ENCODE measurements at places on chromosomes 3 and 15.

- no peak for DNase-seq
Observed at GRCh38 chr3:142623194-142623593, 27.0 kb downstream of the PLS1 start.

DNA sequence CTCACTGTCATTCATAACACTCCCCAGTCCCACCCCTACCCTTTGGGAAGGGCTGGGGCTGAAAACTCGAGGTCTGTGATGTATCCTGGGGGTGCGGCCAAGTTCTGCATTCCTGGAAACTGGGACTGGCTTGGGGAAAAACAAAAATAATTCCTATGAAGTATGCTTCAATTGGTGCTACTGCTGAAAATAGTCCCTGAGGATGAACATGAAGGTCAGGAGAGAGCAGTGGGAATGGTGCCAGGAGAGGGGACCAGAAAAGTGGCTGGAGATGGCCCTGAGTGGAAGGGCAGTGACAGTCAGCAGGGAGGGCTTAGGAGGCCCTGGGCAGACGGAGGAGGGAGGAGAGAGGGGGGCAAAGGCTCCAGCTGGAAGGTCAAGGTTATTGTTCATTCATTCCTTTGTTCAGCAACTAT, 4.8 kb upstream of the ISLR start:
- DNase-seq: no peak

- no peak for DNase-seq
Observed at GRCh38 chr3:42175386-42176240, 84.5 kb downstream of the TRAK1 start.

DNA sequence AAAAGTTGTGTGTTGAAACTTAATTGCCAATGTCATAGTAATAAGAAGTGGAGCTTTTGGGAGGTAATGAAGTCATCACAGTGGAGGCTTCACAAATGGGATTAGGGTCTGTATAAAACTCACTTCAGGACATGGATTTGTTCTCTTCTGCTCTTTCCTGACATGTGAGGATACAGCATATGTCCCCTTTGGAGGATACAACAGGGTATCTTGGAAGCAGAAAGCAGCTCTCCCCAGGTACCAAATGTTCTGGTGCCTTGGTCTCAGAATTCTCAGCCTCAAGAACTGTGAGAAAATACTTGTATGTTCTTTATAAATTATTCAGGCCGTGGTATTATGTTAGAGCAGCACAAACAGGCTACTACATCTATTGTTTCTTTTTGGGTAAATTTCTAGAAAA, 210.9 kb downstream of the DIPK2A start:
- DNase-seq: no peak

DNA sequence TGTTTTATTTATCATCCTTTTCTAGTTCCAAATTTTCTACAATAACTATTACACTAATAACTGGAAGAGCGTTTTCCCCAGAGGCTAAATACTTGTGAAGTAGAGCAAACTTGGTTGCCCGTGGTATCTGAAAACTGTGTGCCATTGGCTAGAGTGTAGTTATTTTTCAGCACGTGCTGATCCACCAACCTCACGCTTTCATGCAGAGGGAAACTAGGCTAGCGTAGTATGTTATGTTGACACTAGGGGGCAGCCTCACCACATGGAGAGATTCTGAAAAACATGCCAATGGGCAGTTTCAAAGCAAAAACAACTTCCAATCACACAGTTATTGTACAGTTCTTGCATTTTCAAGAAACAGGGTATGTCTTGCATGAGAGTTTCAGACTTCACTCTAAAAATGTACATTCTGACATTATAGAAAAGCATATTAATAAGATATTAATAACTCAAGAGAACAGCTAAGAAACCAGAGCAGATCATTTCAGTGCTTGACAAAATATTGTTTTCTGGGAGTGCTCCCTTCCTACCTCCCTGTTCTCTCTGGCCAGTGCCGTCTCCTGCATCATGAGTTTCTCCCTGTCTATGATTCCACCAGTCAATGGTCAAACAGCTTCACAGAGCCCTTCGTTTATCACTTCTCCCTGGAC, 39.7 kb downstream of the SPATA12 start:
- peak; percentile 75 for DNase-seq
